ENCODE measurements at places on chromosomes 1 and 21.

DNA sequence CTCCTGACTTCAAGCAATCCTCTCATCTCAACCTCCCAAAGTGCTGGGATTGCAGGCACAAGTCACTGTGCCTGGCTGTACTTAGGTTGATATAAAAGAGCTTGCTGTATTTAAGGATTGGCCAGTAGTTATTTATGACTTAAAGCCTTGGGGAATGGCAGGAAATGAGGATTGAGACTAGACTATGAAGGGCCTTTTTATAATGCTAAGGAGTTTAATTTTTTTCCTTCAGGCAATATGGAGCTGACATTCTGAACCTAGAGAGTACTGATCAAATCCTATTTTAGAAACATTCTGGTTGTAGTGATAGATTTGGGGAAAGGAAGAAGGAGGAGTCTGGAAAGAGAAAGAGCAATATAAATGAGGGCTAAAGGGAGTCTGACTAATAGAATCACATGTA is 44.7 kb downstream of the MSH4 start:
- no peak for DNase-seq

- DNase-seq = no peak
Observed at GRCh38 chr1:20587661-20588053, 1.2 kb upstream of the CDA start.

- no peak for DNase-seq
Observed at GRCh38 chr1:171769754-171770153, 11.7 kb upstream of the METTL13 start.

DNA sequence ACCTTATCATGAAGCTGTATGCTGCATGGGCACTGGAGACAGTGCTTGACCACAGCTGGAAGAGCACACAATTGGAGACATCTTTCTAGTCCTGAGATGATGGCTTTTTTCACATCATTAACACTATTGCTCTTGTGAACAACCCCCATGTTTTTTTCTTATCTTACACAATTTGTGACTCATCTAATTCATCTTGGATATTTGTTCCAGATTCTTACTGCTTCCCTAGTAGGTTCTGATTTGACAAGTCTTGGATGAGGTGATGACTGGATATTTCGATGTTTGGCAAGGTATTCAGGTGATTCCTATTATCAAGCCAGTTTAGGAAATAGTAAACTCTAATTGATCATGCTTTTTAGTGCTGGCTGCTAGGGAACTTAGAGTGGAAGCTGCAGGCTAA is 23.7 kb downstream of the HLX start:
- DNase-seq = no peak

DNA sequence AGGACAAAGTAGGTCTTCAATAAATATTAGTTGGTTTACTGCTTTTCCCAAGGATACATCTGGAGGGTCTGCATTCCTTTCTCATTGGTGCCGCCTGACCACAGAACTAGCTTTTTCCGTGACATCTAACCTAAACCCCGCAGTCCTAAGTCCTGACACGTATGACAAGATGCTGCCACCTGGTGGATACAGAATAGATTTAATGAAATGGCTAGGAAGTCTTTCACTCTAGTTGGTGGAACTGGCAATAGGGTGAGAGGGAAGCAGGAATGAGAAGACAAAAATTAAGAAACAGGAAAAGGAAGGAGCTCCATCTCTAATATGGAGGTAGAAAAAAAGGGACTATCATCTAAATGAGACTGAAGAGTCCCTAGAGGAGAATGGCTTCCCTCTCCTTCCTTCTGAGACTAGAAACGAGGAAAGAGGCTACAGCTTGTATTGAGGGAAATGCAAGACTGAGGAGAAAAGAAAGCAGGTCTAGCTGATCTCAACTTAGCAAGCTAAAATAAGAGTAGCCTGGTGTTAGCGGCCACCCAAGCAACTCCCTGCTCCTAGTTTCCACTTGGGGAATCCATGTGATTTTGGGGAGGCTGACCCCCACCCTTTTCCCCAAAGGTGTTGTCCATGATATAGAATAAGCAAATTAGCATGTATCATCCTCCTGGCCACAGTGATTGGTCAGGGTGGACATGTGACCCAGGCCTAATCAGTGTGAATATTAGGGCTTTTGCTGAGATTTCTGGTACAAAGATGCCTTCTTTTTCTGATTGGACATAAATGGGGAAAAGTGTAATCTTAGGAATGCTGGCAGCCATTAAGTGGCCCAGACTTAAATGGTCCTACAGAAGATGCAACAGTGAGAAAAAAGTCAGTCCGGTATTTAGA is 5.9 kb downstream of the RFX5 start:
- DNase-seq = no peak
